ENCODE measurements at places on chromosomes 5 and 9.
A peak's percentile ranks its signal among the peaks of the same experiment; 100 is the strongest.

DNA sequence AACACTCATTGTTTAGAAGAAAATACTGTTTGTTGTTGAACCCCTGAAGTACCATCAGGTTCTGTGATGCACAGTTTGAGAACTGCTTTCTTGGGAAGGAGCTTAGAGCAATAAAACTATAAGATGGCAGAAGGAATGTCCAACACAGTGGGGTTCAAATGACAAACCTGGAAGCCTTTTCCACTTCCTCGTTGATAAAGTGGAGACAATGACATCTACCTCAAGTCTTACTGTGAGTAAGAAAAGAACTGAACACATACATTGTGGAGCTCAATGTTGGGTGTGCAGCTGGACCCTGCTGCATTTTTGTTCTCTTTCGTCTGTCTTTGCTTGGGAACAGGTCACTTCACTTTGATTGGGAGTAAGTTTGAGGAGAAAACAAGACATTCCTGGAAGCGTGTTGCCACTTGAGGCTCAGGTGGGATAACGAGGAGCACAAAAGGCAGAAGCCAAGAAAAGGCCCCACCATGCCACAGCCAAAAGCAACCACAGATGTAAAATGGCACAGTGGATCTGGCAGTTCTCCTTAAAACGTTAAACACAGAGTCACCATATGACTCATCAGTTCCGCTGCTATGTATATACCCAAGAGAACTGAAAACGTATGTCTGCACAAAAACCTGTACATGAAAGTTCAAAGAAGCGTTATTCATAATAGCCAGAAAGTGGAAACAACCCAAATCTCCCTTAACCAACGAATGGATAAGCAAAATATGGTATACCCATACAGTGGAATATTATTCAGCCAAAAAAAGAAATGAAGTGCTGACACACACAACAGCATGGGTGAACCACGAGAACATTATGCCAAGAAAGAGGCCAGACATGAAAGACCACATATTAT, 42.9 kb upstream of the SUB1 start:
- no peak for DNase-seq

DNA sequence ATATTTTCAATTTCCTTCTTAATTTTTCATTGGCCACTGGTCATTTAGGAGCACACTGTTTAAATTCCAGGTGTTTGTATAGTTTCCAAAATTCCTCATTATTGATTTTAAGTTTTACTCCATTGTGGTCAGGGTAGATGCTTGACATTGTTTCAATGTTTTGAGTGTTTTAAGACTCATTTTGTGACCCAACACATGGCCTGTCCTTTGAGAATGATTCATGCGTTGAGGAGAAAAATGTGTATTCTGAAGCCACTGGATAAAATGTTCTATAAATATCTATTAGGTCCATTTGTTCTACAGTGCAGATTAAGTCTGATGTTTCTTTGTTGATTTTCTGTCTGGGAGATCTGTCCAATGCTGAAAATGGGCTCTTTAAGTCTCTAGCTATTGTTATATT, 24.4 kb upstream of the FNIP1 start:
- DNase-seq, result no peak

DNA sequence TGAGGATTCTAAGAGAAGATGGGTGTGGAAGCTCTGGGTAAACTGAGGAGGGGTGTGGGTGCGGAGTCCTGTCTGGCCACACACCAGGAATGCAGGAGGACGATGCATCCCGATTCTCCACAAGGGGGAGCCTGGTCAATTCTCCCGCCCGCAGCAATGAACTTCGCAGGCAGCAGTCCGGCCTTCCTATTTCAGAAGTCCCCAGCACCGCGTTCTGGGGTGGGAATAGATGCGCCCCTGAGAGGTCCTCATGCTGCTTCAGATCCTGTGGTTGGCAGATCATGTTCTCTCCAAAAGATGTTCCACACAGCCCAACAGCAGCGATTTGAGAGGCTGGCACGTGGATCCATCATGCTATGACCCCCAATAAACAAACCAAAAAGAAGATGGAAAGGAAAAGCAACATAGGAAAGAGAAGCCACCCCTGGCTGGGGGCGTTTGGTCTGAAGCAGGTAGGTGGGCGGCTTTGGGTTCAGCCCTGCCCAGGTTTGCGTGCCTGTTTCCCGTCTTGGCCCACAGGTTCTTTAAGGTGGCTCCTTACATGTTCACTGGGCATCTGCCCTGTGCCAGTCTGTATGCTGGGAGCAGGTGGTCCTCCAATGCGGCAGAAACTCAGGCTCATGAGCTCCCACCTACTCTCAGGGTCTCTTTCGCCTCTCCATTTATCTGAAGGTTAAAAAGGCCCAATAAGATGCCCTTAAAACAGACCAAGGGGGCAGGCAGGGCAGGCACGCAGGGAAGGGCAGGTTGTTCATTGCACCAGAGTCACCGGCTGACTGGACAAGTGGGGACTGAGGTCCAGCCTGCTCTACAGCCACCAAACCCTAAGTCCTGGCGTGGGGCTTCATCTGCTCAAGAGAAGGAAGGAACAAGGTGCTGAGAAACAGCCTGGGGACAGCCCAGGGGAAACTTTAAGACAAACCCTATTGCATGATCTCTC, 171.6 kb downstream of the PAX5 start:
- DNase-seq, result no peak

- DNase-seq, result no peak
These were observed 166.4 kb downstream of the CDH6 start for GRCh38 chr5:31359839-31360238.

GRCh38 chr5:116841734-116842133, 267.1 kb upstream of the SEMA6A start:
- no peak for DNase-seq

DNA sequence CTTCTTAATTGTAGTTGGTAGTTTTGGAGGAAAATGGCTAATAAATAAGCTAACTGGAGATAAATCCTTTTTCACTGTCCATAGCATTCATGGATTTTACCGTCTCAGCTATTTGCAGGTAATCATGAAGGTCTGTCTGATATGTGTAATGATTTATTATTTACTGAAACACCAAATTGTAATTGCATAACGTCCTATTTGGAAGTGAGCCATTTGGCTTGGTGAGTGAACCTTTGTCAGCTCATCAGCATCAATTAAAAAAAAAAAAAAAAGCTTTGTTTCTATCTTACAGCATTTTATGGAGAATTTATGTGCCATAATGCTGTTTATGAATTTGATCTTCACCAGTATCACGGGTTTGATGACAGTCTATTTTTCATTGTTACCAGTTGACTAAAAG, 20.2 kb downstream of the RECK start:
- no peak for DNase-seq

DNA sequence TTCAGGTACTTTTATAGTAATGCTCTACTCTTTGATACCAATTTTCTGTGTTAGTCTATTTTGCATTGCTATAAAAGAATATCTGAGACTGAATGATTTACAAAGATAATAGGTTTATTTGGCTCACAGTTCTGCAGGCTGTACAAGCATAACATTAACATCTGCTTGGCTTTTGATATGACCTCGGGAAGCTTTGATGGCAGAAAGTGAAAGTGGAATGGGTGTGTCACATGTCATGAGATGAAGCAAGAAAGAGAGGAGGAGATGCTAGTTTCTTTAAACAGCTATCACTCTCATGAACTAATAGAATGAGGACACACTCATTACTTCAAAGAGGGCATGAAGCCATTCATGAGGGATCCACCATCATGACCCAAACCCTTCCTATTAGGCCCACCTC, 270.9 kb upstream of the IL12B start:
- no peak for DNase-seq

- no peak for DNase-seq
These were observed 158.0 kb downstream of the MAPKAP1 start for GRCh38 chr9:125549039-125549438.

DNA sequence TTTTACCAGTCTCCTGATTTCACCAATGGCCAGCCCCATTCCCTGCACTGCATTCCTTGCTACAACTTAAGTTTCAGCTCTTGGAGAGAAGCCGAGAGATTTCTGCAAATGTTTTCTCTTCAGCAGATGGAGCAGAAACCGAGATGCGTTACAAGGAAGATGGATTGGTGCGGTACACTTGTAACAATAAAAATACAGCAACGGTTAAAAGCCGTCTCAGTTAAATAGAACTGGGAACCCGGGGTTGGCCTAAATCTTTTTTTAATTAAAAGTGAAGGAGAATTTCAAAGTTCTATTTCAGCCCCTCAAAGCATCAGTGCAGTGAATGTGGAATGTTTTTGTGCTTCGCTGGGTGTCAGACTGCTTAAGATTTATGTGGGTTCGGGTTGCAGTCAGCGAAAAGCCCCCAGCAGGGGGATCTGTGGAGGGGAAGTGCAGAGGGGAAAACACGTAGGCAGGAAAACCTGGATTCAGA, 19.8 kb downstream of the BRINP1 start:
- no peak for DNase-seq

- DNase-seq, result no peak
These were observed 33.2 kb downstream of the GRIN3A start for GRCh38 chr9:101705135-101705661.

- no peak for DNase-seq
These were observed 6.4 kb downstream of the ZNF608 start for GRCh38 chr5:124740071-124740470.

- DNase-seq, result no peak
These were observed 20.3 kb upstream of the OSMR start for GRCh38 chr5:38825494-38825893.

- no peak for DNase-seq
These were observed 30.7 kb upstream of the TENT2 start for GRCh38 chr5:79581535-79581934.

DNA sequence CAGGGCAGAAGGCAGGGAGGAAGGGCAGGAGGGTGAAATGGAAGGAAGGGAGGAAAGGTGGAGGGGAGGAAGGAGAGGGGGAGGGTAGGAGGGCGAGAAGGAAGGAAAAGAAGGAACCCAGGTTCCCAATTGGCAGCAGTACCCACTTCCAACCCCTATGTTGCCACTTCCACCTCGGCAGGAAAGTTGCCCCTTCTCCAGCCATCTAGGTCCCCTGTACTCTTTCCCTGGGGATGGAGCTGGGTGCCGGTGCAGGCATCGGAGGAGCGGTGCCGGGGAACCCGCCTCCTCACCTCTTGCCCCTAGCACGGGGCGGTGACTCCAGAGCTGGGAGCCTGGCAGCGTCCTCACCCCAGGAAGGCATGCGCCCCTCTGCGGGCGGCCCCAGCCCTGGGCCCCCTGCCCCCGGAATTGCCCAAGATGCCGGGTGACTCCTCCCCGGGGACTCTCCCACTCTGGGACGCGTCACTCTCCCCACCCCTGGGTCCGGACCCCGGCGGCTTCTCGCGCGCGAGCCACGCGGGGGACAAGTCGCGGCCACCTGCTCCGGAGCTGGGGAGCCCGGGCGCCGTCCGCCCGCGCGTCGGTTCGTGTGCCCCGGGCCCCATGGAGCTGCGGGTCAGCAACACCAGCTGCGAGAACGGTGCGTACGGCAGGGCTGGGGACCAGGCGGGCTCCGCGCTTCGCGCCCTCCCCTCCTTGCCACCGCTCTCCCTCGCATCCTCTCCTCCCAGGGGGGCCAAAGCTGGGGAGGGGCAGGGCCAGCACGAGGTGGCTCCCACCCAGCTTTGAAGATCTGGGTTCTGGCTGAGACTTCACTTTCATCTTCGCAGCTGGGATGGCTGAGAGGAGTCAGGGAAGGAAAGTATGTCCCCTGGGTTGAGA, at the start of gene NIPAL4:
NIPAL4 (plus strand) TSS at position 499 of the 885 bp plus-strand sequence; CDS start at position 607, 108 bp downstream.
- DNase-seq, result peak; percentile 47

GRCh38 chr9:100774962-100775361, 197.1 kb downstream of the CAVIN4 start:
- no peak for DNase-seq

- no peak for DNase-seq
These were observed 564 bp upstream of the CCNH start for GRCh38 chr5:87413343-87413645.

- DNase-seq, result no peak
These were observed 879 bp upstream of the UBQLN1 start for GRCh38 chr9:83708515-83709158.

GRCh38 chr5:952597-953271, 55.9 kb upstream of the NKD2 start:
- no peak for DNase-seq

DNA sequence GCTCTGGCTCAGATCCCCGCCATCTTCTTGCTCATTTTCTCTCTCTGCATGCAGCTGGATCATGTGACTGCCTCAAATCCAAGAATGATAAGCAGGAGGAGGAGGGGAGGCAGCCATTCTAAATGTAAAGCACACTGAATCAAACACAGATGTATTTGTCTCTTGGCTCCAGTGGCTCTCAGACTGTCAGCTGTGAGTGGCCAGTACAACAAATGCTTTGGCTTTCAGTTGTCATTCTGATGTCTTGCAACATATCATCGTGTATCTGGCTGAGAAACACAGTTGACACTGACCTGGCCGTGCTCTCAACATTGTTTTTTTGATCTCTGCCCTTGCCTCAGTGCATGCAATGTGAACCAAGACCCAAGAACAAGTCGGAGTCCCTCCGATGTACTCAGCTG, 233.1 kb downstream of the ADAMTSL1 start:
- DNase-seq, result no peak

GRCh38 chr5:177470759-177471536, 2.5 kb downstream of the DBN1 start:
- DNase-seq, result no peak

GRCh38 chr9:19161257-19162025, 34.1 kb upstream of the PLIN2 start:
- no peak for DNase-seq

DNA sequence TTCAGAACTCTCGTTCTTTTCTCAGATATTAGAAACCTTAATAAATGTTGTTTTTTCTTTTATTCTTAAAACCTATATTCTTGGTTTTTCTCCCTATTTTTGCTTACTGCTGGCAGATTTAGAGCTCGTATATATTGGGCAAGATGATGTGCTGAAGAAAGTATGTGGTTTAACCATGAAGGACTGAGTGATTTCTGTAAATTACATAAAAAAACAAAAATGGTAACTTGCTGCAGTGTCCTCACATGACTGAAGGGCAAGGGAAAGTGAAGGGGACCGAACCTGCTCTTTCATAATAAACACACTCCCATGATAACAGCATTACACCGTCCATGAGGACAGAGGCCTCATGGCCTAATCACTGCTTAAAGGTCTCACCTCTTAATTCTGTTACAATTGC, 393.8 kb upstream of the ZNF608 start:
- DNase-seq, result no peak

DNA sequence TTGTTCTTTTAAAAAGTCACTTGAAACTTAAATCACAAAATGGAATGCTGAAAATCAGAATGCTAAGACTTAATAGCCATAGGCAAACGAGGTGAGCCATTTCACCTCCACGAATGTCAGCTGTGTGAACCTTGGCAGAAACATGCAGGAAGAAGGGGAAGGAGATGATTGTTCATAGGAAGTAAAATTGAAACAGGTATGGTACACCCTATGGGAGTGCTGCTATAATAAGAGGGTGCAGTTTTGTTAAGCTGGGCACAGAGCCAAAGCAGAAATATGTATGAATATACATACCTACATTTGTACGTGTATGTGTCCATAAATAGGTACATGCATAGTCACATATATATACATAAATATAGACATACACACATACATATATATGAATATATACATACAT, 51.0 kb upstream of the SPINK5 start:
- no peak for DNase-seq
